ENCODE measurements at places on chromosomes 5 and 9.

DNA sequence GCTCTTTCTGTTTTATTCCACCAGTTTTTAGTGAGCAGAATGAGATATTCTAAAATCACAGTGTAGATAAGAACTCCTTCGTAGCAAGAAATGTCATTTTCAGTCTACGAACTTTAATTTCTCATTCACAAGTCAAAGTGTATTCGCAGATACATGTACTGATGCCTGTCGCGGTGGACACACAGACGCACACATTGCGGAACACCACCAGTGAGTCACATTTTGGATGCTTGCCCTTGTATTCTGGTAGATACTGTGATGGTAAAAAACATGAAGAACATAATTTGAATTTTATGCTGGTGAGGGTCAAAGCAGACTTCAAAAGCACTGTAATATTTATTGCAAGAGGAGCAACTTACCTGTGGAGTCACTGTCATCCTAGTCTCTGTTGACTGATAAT, 4.7 kb upstream of the C9orf57 start:
- no peak for DNase-seq

GRCh38 chr9:70534471-70534870, 120.0 kb upstream of the KLF9 start:
- DNase-seq, result no peak

GRCh38 chr5:170267431-170268152, 30.0 kb downstream of the LCP2 start:
- DNase-seq, result no peak

GRCh38 chr5:173646692-173647091, 30.2 kb upstream of the BOD1 start:
- DNase-seq, result no peak

GRCh38 chr5:149886060-149886459, 58.5 kb downstream of the PDE6A start:
- no peak for DNase-seq

DNA sequence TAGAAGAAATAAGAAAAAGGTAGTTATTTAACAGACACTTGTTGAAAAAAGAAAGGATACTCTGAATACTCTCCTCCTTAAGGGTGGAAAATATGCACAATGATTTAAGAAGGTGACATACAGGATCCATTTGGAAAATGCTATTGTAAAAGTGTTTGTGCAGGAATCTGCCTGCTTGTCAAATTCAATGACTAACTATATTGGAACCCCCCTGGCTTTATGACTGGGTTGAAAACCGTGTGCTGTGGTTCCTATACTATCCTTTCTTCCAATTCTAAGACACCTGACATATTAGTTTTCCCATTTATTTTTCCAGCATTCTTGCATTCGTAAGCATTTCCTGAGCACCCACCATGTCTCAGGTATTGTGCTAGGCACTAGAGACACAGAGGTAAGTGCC, 220.0 kb downstream of the GLIS3 start:
- DNase-seq, result no peak

- DNase-seq, result no peak
Observed at GRCh38 chr9:89874351-89875321, 269.8 kb downstream of the GADD45G start.

DNA sequence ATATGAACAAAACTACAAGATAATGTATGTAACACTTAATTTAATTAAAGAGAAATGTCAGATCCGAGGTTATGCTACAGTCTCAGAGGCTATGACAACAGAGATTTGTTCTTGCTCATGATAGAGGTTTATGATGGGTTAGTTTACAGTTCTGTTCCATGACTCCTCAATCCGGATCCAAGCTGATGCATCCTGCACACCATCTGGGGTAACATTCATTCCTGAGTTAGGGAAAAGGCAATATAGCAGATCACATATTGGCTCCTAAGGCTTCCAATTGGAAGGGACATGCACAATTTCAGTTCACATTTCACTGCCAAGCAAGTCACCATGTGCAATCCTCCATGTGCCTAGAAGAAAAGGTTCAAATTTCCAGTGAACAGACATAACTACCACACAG, 40.4 kb downstream of the ABLIM3 start:
- no peak for DNase-seq

- DNase-seq, result no peak
Observed at GRCh38 chr5:95652849-95653248, 6.3 kb downstream of the RFESD start.

GRCh38 chr5:64742821-64743220, 25.7 kb downstream of the SREK1IP1 start:
- DNase-seq, result no peak

- no peak for DNase-seq
Observed at GRCh38 chr5:176550275-176550831, 1.2 kb downstream of the CDHR2 start.

- DNase-seq, result no peak
Observed at GRCh38 chr9:26112724-26113123, 434.5 kb upstream of the TUSC1 start.

- DNase-seq, result no peak
Observed at GRCh38 chr5:126816649-126817048, 39.7 kb downstream of the LMNB1 start.

GRCh38 chr9:101737165-101737704, 1.2 kb downstream of the GRIN3A start:
- no peak for DNase-seq

- no peak for DNase-seq
Observed at GRCh38 chr9:87422999-87423398, 74.7 kb upstream of the DAPK1 start.

DNA sequence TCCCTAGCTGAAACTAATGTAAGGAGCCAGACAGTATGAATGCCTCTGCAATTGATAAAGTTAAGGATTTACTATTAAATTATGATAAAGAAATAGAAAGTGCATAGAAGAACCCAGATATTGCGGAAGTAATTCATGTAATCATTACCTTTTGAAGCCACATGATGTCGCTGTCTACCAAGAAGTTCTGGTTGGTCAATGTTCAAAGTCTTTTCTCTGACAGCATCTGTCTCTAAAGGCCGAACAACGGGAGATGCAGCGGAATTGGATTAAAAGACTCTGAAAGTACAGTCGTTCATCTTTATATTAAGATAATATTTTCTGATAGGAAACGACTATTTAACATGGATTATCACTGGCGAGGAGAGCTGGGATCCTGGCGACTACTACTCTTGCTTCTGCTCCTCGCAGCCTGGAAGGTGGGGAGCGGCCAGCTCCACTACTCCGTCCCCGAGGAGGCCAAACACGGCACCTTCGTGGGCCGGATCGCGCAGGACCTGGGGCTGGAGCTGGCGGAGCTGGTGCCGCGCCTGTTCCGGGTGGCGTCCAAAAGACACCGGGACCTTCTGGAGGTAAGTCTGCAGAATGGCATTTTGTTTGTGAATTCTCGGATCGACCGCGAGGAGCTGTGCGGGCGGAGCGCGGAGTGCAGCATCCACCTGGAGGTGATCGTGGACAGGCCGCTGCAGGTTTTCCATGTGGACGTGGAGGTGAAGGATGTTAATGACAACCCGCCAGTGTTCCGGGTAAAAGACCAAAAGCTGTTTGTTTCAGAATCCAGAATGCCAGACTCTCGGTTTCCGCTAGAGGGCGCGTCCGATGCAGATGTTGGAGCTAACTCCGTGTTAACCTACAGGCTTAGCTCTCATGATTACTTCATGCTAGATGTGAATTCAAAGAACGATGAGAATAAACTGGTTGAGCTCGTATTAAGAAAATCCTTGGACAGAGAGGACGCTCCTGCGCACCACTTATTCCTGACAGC, at the start of gene PCDHA8:
Gene PCDHA8 (plus strand): TSS at position 210 of the 985 bp plus-strand sequence. CDS start 135 bp downstream, at position 345.
- DNase-seq, result no peak

- no peak for DNase-seq
Observed at GRCh38 chr5:74412066-74412465, 228.5 kb downstream of the ENC1 start.

DNA sequence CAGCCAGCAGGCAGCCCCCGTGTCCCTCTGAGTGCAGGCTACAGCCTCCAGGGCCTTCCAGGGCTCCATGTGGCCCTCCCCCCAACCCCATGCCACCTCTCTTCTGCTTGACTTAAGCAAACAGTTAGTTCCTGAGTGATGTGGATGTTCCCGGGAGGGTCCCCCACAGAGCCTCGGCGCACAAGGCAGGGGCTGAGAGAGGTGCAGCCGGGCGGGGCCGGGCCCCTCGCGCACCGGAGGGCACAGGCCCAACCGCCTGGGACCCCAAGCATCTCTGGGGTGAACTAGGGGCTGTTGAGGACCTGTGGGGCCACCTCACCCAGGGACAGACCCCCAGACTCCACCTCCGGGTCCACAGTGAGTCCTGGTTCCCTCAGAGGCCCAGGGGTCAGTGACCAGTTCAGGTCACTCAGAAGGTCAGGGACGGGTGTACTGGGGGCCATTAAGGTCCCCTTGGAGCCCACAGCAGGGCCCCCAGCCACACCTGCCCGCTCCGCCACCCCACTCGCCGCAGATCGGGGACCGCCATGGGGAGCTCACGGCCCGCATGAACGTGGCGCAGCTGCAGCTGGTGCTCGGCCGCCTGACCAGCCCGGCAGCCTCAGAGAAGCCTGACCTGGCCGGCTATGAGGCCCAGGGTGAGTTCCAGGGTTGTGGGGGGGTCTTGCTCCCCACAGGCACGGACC, 13.2 kb downstream of the GPSM1 start:
- DNase-seq, result no peak

GRCh38 chr5:40594811-40595210, 84.9 kb upstream of the PTGER4 start:
- no peak for DNase-seq

DNA sequence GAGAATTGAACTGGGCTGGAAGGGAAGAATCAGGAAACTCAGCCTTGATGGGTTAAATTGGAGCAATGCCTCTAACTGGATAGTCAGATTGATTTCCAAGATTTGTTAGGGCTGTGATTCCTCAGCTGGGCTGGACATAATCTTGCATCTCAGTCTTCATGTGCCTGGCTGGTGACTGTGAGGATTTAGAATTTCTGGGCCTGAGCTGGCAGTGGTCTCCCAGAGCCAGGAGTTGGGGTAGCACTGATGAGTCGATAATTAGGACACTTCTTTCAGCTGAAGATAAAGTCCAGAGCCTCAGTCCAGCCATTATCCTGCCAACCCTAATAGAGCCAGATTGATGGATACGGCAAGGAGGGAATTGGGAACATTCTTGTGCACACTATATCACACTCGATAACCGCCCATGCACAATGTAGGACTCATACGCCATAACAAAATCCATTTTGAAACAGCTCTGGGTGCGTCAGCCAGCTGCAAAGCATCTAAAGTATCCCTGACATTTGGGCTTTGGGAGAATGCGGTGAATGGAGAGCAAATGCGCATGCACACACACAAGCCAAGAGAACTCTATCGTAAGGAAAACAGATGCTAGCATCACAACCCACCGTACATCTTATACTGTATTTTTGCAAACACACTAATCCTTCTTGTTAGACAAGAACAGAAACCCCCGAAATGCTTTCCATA, 405.1 kb upstream of the KLF4 start:
- DNase-seq, result no peak

DNA sequence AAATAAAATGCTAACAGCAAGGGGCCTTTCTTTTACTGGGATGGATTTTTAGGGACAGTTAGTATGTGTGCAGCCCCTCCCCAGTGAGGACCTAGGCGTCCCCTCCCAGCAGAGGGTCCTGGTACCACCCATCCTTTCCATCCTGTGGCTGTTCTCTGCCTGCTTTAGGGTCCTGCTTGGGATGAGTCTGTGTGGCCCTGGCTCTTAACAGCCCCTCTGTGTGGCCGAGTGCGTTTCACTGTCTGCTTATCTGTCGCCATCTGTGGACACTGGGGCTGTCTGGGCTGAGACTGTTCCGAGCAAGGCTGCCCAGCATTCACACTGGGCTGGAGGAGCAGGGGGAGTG, 17.0 kb downstream of the WNK2 start:
- DNase-seq, result no peak

DNA sequence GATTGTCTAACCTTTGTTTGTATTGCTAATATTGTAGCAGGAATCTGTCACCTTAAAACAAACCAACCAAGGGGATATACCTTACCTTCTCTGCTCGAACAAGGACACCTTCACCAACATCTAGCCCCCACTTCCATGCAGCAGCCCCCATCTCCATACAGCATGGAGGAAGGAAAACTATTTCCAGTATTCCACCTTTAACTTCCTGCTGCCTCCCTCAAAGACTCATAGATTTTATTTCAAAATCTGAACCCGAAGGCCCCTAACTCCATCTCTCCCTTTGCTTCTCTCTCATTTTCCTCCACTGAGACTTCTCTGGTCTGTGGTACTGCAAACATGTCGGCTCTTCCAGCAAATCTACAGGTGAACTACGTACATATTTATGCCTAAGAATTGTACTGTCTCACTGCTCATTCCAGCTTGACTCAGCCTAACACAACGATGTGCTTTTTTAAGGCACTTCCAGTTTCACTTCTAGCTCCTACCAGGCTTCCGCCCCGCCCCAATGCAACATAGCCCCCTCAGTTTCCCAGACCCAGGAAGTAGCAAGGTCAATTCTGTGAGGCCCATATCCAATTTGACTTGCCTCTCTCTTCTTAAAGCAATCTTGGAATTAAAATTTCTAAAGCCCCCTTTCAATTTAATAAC, 70.7 kb upstream of the RNF38 start:
- peak; percentile 13 for DNase-seq

DNA sequence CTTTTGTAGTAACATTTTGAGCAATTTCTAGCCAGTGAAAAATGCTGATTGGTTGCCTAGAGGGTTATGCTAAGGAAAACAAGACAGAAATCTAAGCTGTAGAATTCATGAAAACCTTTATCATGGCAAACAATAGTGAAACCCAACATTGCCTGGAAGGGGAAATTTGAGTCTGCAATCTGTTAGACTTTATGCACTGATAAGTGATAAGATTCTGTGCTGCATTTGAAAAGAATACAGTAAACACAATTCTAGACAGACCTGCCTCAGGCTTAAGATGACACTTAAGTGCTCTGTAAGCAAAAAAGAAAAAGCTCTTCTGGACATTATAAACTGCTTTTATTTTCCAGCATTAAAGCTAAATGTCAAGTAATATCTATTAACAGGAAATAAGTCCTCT, 519.3 kb downstream of the ISL1 start:
- no peak for DNase-seq

DNA sequence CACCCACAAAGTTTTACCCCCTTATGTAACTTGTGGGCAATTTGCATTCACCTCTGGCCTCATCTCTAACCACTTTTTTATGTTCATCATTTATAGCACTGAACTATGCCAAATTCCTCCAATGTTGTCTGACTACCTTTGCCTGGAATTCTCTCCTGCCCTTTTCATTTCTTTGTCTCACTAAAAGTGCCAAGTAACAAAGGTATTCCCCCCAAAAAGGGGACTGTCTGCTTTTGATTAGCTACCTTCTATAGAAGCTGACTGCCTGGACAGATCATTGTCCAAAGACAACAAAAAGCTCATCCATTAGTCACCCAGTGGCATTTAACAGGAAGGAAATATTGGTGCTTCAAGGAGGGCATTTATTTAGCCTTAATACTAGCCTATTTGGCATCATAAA, 189.9 kb upstream of the VCAN start:
- DNase-seq, result no peak

DNA sequence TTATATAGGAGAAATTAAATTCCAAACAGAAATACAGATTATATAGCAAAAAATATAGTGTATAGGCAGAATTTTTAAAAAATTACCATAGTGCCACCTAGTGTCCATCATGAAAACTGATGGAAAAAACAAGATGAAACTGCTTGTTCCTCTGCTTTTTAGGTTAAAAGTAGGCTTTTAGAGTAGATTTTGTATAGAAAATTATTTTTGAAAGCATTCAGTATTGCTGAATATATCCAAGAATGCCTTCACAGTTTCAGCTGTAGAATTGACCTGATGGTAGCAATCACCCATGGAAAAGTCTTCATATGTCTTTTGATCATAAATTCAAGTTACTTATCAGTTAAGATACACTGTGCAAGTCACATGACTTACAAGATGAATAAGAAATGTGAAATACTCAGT, 19.7 kb downstream of the RIOK2 start:
- DNase-seq, result no peak

- DNase-seq, result no peak
Observed at GRCh38 chr5:1519631-1520210, 4.0 kb downstream of the LPCAT1 start.
